ENCODE measurements at places on chromosomes 12 and 14.
A peak's percentile ranks its signal among the peaks of the same experiment; 100 is the strongest.

DNA sequence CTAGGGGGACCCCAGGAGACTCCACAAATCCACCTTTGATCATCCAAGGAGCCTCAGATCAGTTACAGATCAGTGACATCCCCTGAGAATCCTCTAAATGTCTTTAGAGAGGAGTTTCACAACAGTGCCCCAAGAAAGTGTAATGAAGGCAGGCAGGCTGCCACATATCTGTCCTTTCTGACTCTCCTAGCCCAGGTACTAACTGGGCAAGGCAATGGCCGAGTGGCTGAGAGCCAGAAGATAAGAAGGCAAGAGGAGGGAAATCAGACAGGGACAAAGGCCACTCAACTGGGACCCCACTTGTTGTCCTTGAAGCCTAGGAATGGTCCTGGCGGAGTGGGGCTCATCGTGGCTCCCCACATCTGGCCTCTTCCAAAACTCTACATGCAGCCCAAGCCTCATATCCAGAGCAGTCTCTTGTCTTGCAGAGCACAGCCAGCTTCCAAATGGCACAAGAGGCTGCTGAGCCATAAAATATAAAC, 11.6 kb downstream of the ACTN1 start:
- no peak for DNase-seq

GRCh38 chr12:27185234-27186021, 58.7 kb upstream of the STK38L start:
- DNase-seq = no peak

GRCh38 chr12:91902860-91903683, 242.6 kb downstream of the BTG1 start:
- no peak for DNase-seq

DNA sequence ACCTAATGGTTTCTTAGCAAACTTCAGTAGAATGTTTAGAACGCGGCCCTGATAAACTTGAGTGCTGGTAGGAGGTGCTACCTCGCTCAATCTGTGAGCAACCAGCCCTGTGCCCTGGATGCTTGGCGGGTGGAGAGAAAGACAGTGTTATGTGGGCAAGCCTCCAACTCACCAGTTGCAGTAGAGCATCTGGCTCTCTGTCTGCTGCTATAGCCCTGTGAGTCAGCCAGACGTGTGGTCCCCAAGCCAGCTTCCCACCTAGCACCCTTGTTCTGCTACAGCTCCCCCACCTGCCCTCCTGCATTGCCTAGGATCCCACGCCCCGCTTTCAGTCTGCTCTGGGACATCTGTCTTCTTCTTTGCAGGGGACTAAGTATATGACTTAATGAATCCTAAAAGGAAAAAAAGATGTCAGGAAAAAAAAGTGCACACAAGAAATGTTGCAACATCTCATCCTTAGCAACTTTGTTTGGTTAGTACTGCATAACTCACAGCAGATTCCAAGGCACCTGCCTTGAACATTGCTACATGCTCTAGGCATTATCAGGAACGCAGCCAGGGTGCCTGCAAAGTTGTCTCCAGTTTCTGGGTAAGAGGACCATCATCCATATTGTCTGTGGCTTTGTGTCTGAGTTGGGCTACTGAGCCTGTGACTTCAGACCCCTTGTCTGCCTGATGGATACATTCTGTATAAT, 13.6 kb downstream of the SNRNP35 start:
- DNase-seq = no peak

GRCh38 chr12:52243856-52244614, 11.0 kb downstream of the KRT7 start:
- DNase-seq = peak; percentile 50

Measured in stimulated activated CD4-positive, alpha-beta T cell treated with anti-CD3 and anti-CD28 coated beads, Interleukin-15, amount 100 ng/mL, for 1 hour (primary cell).